ENCODE measurements at places on chromosomes 5 and 9. TPM values are rescaled to one million over a fixed set of nuclear protein-coding genes. Genes with fewer than 3 reads are reported as not detected.

FBLL1 gene
- 0.81 TPM for total RNA-seq

- no peak for DNase-seq
Observed at GRCh38 chr5:109695005-109695926, 5.5 kb downstream of the MAN2A1 start.

DNA sequence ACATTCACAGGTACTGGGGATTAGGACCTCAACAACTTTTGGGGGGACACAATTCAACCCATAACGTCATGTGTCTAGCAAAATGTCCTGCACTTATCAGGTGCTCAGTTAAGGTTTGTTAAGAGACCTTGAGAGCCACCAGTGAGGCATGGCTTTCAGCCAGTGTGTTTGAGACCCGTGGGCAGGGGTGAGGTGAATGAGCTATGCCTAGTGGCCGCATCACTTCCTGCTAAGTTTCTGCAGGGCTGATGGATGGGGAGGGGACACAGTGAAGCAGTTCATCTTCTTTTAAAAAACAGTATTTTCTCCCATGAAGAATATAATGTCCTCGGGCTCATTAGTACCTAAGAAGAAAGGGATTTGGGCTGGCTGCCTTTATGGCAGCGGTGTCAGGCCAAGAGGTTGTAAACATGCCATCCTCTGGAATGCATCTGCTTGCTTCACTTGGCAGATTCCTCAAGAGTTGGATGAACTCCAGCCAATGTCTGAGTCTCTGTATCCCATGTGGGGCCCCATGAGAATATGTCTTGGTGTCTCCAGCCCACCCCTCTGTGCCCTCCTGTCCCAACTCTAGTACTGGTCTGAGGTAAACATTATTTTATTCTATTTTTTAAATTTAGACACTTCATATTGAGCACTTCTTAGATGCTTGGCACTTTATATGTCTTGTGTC is 282.2 kb downstream of the CWC27 start:
- peak; percentile 63 for DNase-seq

DNA sequence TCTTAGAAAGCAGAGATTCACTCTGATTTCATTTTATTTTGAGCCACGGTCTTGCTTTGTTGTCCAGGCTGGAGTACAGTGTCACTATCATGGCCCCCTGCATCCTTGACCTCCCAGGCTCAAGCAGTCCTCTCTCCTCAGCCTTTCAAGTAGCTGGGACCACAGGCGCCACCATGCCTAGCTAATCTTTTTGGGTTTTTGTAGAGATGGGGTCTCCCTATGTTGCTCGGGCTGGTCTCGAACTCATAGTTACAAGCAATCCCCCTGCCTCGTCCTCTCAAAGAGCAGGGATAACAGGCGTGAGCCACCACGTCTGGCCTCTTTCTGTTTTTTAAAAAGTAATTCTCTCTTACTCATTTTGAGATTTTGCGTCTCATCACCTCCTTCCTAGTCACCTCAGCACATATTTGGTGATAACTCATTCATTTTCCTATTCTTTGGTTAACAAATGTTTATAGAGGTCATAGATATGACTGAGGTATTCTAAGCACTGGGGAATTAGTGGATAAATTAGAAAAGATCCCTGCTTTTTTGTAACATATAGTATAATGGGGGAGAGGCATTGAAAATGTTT is 10.8 kb upstream of the DCP2 start:
- DNase-seq: no peak

SLC25A2 gene
- 0.05 TPM for total RNA-seq

Data from M059J (cell line).